ENCODE measurements at places on chromosomes 7 and 10.

DNA sequence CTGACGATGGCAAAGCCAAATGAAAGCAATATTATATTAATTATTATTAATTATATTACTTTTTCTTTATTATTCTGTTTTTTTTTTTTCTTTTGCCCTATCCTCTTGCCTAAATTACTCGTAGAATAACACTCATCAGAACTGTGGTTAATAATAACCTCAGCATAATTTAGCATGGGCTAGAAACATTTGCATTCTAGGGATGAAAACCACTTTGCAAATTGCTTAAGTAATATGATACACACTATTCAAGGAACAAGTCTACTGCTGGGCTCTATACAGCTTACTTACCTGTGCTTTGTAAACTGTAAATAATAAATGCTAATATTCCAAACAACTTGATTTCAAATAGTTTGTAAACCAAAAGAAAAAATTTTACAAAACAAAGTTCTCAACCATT lies 375.8 kb downstream of the HGF start:
- no peaks in the 10 kb centered on the region for H3K36me3 ChIP-seq
- no peaks in the 10 kb centered on the region for H3K27me3 ChIP-seq
- no peak for DNase-seq
- H3K27ac ChIP-seq, result no peak overlapping the region
- peaks cover 6% of the 10 kb centered on the region for H3K4me1 ChIP-seq

- no peak overlapping the region for H3K4me3 ChIP-seq
- no peaks in the 10 kb centered on the region for H3K36me3 ChIP-seq
- H3K4me1 ChIP-seq, result no peaks in the 10 kb centered on the region
- no peak for DNase-seq
- no peak overlapping the region for H3K27ac ChIP-seq
Observed at GRCh38 chr7:158257001-158257400, 330.6 kb downstream of the PTPRN2 start.

DNA sequence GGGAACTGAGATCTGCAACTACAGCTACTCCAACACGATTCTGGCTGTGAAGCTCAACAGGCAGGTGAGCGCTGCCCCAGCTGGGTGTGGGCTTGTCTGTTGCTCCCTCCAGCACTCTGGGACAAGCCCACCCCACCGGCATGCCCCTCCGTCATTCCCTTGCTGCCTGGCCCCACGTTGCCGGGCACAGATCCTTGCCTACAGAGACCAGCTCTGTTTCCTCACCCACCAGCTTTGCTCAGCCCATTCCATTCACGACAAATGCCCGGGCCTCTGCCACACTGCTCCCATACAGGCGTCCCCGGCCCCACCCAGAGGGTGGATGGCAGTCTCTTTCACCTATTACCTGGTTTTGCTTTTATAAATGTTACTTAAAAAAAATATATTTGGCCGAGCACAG lies 24.6 kb downstream of the WIPI2 start:
- peaks cover 4% of the 10 kb centered on the region for H3K4me1 ChIP-seq
- H3K36me3 ChIP-seq, result peaks cover 80% of the 10 kb centered on the region
- no peaks in the 10 kb centered on the region for H3K27me3 ChIP-seq
- no peak overlapping the region for H3K27ac ChIP-seq
- no peak for DNase-seq
- no peak overlapping the region for H3K4me3 ChIP-seq

DNA sequence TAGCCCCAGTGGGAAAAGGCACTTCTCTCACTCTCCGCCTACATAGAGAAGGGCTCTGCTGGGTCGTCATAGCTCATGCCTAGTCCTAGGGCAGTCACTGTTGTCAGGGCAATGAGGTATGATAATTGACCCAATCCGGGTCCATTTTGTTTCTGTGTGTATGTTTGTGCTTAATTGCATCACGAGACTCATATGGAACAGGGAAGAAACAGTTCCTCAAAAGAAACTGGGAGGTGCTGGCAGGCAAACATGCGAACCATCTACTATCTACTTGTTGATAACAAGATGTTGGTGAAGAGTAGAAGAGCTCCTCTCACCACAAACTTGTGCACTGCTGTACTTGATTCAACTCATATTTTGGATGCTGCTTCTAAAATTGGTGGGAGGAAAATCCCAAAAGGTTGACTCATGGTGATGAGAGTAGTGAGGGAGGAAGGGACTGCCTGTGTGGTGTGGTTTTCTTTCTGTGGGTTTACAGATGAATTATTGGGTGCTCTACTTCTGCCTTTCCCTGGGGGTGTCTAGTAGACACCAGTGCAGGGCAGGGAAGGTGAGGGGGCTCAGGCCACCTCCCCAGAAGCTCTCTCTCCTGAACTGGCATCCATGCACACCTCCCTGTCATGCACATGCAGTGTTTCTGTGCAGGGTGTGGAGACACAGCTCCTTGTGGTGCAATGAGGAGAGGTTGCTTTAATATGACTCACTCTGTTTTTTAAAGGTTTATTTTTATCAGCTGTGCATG lies 29.4 kb downstream of the LSMEM1 start:
- H3K36me3 ChIP-seq, result no peaks in the 10 kb centered on the region
- DNase-seq, result peak; percentile 47
- no peaks in the 10 kb centered on the region for H3K27me3 ChIP-seq
- no peak overlapping the region for H3K4me3 ChIP-seq
- no peak overlapping the region for H3K27ac ChIP-seq

GRCh38 chr10:29916669-29917068 lies 142.7 kb downstream of the JCAD start:
- no peak for DNase-seq
- no peaks in the 10 kb centered on the region for H3K36me3 ChIP-seq
- H3K4me3 ChIP-seq, result peak overlapping the region; percentile 8

DNA sequence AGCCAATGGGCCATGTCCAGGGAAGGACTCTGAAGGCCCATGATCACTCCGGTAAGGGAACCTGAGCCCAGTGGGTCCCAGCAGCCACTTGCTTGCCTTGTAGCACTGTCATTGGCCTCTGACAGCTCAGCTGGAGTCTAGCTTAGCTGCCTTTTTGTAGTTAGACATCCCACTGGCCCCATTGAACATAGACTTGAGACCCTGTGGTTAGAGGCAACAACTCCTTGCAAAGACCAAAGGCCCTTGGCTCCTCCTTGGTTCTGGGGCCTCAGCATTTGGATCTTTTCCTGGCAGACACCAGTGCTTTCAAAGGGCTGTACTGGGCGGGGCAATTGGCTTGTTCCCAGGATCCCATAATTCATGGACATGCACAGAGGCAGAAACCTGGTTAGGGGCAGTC lies 321.2 kb downstream of the CXCL12 start:
- H3K27ac ChIP-seq, result no peak overlapping the region
- no peak for DNase-seq
- H3K4me3 ChIP-seq, result no peak overlapping the region
- no peaks in the 10 kb centered on the region for H3K4me1 ChIP-seq
- H3K27me3 ChIP-seq, result no peaks in the 10 kb centered on the region
- no peaks in the 10 kb centered on the region for H3K36me3 ChIP-seq

GRCh38 chr10:17200001-17200911 lies 1.2 kb downstream of the TRDMT1 start:
- peak overlapping the region; percentile 98 for H3K27ac ChIP-seq
- H3K4me1 ChIP-seq, result peaks cover 12% of the 10 kb centered on the region
- H3K27me3 ChIP-seq, result no peaks in the 10 kb centered on the region
- no peaks in the 10 kb centered on the region for H3K36me3 ChIP-seq

DNA sequence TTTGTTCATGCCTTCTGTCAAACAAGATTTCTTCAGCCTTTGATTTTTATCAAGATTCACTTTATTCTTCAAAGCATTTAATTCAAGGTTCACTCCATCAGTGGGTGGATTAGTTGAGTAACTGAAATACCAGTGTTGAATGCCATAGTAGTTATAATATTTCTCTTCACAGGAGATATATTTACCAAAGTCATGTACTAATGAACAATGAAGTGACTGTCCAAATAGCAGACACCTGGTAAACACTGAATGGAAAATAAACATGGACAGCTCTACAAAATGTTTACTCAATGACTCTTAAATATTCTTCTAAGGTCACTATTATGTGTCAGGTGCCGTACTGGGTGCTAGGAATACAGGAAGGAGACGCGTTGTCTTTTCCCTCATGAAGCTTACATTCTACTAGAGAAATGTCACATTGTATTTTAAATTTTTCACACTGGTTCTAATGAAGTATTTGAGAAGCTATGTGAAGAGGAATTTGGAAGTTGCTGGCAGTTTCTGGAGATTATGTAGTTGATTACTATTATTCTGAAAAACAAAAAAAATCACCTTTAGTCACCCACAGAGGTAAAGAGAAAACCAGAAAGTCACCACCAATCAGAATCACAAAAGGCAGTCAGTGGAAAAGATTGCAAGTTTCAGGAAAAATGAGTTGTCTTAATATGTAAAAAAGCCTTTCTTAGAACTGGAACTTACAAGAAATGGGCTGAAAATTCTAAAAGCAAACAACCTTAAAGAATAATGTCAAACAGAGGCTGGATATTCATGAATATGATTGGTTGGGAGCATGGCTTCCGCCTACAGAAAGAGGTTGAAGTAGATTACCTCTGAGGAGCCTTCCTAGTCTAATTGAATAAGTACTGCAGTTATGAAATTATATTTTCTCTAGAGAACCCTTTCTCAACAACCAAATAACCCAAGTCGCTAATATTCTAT lies 84.5 kb downstream of the RTKN2 start:
- no peaks in the 10 kb centered on the region for H3K27me3 ChIP-seq
- H3K4me3 ChIP-seq, result no peak overlapping the region
- no peak overlapping the region for H3K27ac ChIP-seq
- peaks cover 12% of the 10 kb centered on the region for H3K4me1 ChIP-seq
- DNase-seq, result no peak
- no peaks in the 10 kb centered on the region for H3K36me3 ChIP-seq

DNA sequence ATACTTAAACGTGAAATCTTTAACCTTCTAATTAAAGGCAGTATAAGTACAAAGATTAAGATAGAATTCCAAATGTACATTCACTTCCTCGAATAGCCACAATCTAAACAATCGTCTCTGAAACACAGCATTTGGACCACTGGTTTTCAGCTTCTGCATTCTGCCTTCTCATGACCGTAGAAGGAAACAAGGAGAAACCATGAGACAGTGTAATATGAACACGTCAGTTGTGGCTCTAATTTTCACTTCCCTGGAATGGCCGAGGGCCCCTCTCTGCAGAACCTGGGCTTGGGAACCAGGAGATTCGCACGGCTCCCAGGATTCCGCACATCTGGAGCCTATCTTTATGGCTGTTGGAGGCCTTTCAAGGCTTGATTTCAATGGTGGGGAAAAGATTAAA lies 189.3 kb downstream of the KLF6 start:
- no peak overlapping the region for H3K27ac ChIP-seq
- DNase-seq, result no peak
- H3K36me3 ChIP-seq, result no peaks in the 10 kb centered on the region
- no peaks in the 10 kb centered on the region for H3K27me3 ChIP-seq
- no peaks in the 10 kb centered on the region for H3K4me1 ChIP-seq

- no peak overlapping the region for H3K27ac ChIP-seq
- H3K4me1 ChIP-seq, result no peaks in the 10 kb centered on the region
- no peak for DNase-seq
Observed at GRCh38 chr7:103690242-103690974, 244.4 kb upstream of the SLC26A5 start.

DNA sequence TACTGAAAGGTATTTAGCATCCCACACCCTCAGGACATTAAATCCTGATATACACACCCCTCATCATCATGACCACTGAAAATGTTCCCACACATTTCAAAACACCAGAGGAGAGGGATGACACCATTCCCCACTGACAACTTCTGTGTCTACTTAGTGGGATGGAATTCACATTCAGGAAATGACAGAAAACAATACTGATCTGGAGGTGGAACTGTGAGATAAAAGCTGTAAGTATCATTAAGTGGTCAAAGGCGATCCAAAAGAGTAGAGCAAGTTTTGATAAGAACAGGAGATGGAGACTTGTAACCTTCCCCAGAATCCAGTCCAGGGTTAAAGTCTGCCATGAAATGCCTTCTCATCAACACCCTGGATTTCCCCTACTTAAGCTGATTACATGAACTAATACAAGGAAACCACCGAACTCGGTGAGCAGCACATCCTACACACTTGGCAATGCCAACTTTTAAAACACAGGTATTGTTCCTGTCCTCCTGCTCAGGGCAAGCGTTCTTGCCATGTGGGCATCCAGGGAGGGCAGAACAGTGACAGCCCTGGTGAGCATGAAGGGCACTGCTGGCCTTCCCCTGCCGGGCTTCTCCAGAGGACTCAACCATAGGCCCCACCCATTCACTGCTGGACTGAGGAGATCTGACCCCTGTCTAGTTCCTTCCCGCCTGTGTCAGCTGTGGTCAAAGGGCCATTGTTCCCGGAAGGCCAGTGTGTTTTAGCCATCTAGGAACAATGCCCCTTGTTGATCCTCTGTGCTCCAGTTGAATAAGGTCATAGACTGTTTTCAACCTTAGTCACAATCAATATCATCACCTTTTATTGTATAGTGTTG lies 85.0 kb downstream of the SGMS1 start:
- no peak overlapping the region for H3K27ac ChIP-seq
- H3K4me1 ChIP-seq, result peaks cover 11% of the 10 kb centered on the region
- H3K4me3 ChIP-seq, result no peak overlapping the region
- DNase-seq, result no peak
- no peaks in the 10 kb centered on the region for H3K27me3 ChIP-seq
- H3K36me3 ChIP-seq, result no peaks in the 10 kb centered on the region

DNA sequence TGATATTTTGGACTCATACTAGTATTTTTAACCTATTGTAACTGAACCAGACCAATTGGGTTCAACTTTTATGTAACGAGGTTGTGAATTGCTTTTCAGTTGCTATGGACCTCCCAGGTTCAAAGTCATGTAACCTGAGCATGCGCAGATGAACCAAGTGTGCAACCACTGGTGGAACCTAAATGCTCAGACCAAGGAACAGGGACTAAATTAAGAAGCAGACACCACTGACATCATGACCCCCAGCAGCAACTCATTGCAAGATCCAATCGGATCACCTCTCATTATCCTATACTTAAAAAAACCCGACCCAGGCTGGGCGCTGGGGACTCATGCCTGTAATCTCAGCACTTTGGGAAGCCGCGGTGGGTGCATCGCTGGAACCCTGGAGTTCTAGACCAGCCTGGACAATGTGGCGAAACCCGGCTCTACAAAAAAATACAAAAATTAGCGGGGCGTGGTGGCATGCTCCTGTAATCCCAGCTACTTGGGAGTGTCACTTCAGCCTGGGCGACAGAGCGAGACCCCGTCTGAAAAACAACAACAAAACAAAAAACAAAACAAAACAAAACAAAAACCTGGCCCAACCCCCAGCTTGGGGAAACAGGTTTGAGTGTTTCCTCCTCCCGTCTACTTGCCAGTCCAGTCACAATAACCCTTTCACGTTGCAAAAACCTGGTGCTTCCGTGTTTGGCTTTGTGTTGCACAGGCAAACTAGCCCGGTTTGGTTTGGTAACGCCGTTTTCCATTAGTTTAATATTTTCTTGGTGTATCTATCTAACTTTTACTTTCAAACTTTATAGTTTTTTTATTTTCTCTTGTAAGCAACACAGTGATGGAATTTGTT lies 11.3 kb upstream of the ZNF518A start:
- peaks cover 3% of the 10 kb centered on the region for H3K27me3 ChIP-seq
- no peak overlapping the region for H3K4me3 ChIP-seq
- no peak for DNase-seq
- no peaks in the 10 kb centered on the region for H3K4me1 ChIP-seq
- H3K36me3 ChIP-seq, result no peaks in the 10 kb centered on the region
- no peak overlapping the region for H3K27ac ChIP-seq

GRCh38 chr10:958856-959255 lies 27.4 kb upstream of the LARP4B start:
- no peak overlapping the region for H3K27ac ChIP-seq
- no peaks in the 10 kb centered on the region for H3K4me1 ChIP-seq
- no peak overlapping the region for H3K4me3 ChIP-seq
- no peaks in the 10 kb centered on the region for H3K27me3 ChIP-seq
